ENCODE measurements at places on chromosomes 6 and 20.

DNA sequence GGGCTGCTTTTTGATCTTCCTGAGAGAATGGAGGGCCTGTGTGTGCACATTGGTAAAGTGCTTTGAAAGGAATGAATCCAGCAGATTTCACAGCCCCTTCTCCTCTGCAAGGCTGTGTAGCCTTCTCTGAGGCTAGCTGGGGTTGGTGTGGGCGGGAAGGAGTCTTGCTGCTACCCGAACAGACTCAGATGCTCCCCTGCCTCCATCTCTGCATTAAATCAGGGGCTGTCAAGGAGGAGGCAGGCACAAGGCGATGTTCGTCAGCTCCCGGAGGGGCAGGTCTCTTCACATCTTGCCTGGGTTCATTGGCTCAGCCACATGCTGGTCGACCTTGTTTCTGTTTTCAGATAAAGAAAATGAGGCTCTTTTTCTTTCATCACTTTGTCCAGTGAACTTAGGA lies 291.5 kb upstream of the SULF2 start:
- DNase-seq: no peak

DNA sequence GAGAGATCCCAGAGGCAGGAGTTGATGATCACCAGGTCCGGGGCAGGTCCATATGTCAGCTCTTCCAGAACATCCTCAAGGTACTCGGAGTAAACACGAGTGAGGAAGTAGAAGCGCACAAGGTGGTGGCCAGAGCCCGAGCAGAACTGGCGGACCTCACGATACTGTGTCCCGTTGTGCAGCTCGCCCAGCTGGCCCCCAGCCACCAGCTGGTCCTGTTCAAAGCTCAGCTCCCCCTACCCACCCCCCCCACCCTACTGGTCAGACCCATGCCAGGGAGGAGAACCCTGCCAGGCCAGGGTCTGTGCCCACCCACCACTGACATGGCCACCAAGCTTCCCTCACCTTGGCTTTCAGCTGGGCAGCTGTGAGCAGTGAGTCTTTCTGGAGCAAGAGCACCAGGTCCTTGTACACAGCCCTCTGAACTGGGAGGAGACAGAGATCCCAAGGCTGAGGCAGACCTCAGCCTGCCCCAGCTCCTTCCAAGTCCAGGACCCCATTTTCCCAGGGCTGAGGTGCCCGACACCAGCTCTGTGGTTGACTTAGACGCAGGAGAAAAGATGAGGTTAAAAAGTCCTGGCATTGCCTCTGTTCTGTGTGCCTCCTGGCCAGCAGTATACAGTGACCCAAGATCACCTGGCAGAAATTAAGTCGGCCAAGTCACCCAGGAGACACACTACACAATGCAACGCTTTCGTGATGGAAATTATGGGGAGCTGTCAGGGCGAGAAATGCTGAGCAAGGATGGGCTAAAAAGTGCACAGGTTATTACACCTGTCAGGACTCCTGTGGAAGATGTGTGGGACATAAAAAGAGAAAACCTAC lies 1.4 kb downstream of the PCED1A start:
- DNase-seq: no peak

- DNase-seq: no peak
These were observed 84.6 kb upstream of the TCF21 start for GRCh38 chr6:133804265-133804664.

GRCh38 chr6:130132286-130132701 lies 90.5 kb downstream of the SAMD3 start:
- no peak for DNase-seq

GRCh38 chr6:119024111-119024510 lies 54.4 kb downstream of the FAM184A start:
- no peak for DNase-seq

DNA sequence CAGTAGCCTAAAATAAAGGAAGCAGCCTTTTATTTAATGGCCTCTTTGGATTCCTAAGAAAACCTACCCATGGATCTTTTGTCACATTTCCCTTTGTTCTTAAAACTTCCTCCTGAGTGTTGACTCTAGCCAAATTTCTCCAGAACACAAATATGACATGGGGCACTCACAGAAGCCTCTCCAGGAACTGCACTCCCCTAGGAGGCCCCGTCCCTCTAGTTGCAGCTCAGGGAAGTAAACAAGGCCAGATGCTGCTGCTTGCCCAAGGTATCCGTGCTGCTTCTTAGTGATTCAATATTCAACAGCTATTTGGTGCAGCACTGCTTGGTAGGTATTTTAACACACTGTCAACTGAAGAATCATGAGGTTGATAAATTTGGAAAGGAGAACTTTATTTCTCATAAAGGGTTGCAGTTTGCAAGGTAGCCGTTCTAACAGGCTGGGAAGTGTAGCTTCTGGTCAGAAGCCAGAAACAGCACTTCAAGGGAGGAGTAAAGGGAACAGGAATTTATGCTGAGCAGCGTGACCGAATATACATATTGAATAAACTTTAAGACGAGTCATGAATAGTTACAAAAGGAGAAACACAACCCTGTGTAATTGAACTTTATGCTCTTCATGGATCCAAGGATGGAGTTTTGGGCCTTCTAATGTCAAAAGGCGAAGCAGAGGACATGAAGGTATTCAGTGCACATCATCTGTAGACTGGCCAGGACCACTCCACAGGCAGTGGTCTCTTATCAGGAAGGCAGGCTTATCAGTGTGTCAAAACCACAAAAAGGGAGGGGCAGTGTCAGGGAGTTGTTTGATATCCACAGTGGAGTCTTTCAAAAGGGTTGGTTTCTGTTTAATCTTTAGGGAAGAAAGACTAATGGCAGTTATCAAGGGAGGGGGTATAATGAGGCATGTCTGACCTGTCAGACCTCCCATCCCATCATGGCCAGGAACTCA lies 63.3 kb downstream of the CD24 start:
- DNase-seq: no peak

- no peak for DNase-seq
These were observed 26.9 kb upstream of the EYA4 start for GRCh38 chr6:133214267-133214666.
